ENCODE measurements at places on chromosomes 6 and 20.

GRCh38 chr6:129860908-129861665 lies at the start of gene TMEM244:
TMEM244 (minus strand) TSS chr6:129861315; CDS start chr6:129861188, 127 bp downstream.
- DNase-seq, result no peak

DNA sequence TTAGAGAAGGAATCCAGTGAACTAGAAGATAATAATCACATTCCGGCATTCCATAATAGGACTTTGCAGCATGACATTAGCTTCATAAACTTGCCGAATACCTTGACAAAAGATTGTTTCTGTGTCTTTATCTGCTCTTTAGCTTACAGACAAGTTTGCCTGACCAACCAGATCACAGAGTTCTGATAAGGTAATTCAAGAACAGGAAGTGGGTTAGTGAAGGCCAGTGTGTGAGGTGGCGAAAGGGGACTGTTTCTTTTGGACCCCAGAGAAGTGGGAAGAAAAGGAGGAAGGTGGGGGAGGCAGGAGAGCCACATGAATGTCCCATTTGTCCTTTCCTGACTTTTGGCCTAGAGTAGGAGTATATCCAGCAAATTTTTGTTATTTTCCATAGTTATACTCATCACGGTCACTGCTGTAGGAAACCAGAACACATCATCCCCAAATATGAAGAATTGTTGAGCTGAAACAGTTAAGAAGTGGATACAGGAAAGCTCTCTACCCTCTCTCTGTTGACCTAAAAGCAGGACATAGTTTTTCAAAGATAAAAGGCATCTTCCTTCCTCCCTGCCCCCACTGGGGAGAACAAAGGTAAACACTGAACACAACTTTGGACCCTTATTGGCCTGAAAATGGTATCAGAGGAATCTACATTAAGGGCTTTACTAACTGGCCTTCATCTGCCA lies 72.4 kb upstream of the TNFAIP3 start:
- no peak for DNase-seq

- DNase-seq, result no peak
Observed at GRCh38 chr20:49219924-49220831, 962 bp downstream of the DDX27 start.

- DNase-seq, result peak; percentile 84
Observed at GRCh38 chr6:111552241-111552744, 53.4 kb downstream of the TRAF3IP2 start.

- DNase-seq, result no peak
Observed at GRCh38 chr6:16504609-16505008, 256.7 kb downstream of the ATXN1 start.

All from amniotic stem cell (primary cell).